GM12892 (cell line): ENCODE measurements at places on chromosomes 2 and 18.

- no peak for DNase-seq
These were observed 287.3 kb upstream of the HS6ST1 start for GRCh38 chr2:128605931-128606330.

DNA sequence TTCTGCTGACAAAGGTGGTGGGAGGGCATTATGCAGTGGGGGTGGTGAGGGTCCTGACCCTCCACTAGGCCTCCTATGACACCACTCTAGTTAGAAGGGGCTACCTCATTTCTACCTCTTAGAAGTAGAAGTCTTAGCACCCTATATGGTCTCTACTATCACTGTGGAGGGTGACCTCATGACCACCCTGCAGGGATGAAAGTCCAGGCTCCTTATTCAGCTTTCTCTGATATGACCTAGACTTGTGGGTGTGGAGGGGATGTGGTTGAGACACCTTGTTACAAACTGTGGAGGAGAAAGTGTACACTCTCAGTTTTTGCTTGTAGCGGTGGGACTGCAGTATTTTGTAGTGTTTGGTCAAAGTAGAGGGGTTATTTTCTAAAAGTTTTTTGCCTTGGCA lies 18.6 kb downstream of the TMEM182 start:
- DNase-seq: no peak

DNA sequence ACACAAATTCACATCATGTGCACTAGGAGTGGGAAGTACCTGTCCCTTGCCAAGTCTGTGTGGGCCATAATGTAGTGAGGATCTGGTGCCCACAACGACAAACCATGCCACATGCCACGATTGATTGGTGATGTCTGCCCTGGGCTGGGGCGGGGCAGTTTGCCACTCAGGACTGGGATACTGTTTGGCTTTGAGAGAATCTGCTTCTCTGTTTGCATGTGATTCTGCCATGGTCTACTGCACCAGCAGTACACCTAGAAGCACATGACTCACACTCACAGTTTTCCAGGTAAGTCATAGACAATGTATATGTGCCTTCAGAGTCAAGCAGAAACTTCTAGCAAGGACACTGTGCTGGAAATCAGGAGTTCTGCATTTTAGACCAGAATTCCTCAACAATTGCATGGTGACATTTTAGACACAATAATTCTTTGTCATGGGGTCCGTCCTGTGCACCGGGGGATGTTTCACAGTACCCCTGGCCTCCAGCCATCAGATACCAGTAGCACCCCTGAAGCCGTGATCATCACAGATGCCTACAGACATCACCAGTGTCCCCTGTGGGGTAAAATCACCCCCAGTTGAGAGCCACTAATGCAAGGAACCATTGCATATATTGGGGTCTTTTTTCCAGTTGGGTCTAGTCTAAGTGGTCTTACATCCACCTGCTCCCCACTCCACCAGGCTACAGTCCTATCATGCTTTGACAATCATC lies 278.3 kb downstream of the EIPR1 start:
- DNase-seq: no peak

GRCh38 chr2:224930124-224930523 lies 112.1 kb downstream of the DOCK10 start:
- DNase-seq: no peak

DNA sequence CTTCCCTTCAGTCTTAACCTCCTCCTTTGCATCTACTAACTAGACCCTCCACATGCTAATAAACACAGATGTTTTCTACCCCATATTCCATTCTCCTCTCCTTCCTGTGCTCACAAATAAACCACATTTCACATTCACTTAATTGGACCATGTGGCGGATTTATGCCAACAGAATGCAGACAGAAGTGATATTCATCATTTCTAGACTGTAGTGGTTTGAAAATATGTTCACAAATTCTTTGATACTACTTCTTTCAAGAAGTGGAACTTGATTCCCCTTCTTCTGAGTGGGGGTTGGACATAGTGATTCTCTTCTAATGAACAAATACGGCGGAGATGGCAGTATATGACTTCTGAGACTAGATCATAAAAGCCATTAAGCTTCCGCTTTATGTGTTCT lies 73.5 kb upstream of the SPTBN1 start:
- no peak for DNase-seq
